Bone marrow (tissue), 2 donors: ENCODE measurements at places on chromosomes 16 and 17.

GRCh38 chr16:86499889-86500707 is 10.2 kb upstream of the FOXF1 start:
- DNase-seq, result no peak

GRCh38 chr16:64784635-64785034 is 337.2 kb downstream of the CDH11 start:
- DNase-seq, result no peak

GRCh38 chr16:30063893-30064728 is 1.4 kb upstream of the ALDOA start:
- peak; percentile 28 for DNase-seq

DNA sequence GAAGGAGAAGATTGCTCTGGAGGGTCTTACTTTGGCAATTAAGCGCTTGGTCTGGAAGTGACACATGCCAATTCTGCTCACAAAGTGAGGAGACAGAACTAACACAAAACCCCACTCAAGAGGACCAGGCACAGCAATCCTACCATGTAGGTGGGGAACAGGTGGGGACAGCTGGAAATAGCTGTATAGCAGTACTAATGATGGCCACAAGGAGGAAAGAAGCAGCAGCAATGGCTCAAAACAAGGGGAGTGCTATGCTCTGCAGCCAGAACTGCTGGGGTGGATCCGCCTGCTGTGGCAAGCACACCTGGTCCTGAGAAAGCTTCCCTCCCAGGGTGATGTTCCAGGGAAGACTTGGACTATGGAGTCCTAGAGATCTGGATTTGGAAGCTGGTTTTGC is 17.0 kb upstream of the TMEM132E start:
- DNase-seq, result no peak

GRCh38 chr17:9488556-9488955 is 87.1 kb downstream of the STX8 start:
- no peak for DNase-seq

DNA sequence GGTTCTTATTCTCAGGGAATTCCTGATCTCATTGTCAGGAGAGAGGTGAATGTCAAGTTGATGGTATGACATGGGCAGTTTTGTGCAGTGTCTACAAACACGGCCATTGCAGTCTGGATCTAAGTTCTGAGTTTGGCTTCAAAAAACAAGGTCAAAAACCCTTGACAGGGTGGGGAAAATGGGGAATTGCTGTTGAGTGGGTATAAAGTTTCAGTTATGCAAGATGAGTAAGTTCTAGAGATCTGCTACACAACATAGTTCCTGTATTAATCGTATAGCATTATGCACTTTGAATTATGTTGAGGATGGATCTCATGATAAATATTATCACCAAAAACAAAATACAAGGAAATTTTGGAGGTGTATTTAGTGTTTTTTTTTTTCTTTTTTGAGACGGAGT is 36.6 kb upstream of the CARMIL2 start:
- no peak for DNase-seq

- no peak for DNase-seq
These were observed 26.4 kb downstream of the MLYCD start for GRCh38 chr16:83925095-83925905.

- no peak for DNase-seq
These were observed 63.3 kb downstream of the KSR1 start for GRCh38 chr17:27519550-27519949.

DNA sequence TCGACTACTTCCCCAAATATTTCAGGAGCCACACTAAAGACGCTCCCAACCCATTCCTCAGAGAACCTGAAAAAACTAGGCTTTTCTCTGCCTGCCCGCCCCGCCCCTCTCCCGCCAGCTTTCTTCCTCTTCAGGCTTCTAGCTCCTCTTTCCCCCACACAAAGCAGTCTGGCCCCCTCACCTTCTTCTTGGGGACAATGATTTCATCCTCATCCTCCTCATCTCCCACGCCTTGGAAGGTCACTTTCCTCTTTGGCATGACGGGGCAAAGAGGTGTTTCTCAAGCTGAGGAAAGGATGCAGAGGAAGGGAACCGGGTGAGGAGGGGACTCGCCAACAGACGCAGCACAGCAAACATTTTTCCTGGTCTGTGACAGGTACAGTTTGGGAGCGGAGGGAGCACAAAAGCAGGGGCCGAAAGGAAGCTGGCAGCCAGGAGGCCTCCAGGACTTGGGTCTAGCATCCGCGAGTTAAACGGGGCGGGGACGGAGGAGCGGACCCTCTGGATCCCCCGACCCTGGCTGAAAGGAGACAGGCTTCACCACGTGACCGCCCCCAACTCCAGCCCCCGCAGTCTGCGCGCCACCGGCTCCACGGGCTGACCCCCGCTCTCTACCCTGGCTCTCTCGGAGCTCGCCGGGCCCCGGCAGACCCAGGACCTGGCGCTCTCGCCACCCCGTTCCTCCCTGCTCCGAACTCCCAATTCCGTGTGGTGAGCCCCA is 525 bp downstream of the CD2BP2 start:
- no peak for DNase-seq

GRCh38 chr17:83053021-83053681 is 26.3 kb upstream of the METRNL start:
- DNase-seq, result no peak

- DNase-seq, result no peak
These were observed 7.3 kb downstream of the GSE1 start for GRCh38 chr16:85620374-85620773.

DNA sequence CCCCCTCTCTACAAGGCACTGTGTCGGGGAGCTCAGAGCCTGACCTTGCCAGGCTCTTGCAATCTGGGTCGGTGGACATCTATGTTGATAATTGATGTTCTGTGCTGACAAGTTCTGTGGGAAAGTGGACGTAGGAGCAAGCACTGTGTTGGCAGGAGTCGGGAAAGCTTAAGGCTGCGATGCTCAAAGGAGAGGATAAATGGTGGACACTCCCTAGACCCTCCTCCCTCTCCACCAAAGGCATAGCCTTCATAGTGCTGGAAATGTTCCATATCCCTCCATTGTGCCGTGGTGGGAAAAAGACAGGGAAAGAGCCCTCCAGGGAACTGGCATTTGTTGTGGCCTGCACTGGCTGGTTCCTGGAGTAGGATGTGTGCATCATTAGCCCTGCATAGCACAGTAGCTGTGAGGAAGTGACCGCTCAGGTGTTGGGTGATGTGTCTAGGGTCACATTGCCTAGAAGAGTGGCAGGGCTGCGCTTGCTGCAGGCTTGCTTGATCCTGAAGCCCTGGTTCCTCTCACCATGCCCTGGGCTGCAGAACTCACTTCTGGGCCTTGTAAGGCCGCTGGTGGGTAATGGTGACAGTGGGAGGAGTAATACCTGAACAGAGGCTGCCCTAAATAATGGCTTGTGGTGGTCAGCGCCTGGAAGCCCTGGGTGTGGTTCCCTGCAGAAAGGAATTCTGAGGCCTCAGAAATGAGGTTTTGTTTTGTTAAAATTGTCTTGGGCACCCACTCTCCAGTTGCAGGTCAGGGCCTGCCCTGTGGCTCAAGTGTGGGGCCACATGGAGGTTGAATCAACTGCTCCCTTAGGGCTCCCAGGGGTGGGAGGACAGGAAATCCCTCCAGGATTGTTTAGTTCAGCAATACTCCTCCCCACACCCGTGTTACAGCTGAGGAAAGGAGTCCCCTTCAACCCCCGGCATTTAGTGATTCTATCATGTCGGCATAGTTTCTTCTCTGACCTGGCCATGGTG is 62.6 kb downstream of the KSR1 start:
- DNase-seq, result no peak

- DNase-seq, result no peak
These were observed 78.0 kb downstream of the KNOP1 start for GRCh38 chr16:19639986-19640421.

- no peak for DNase-seq
These were observed 1.2 kb downstream of the SRR start for GRCh38 chr17:2304931-2305330.

GRCh38 chr17:42277342-42277712 is 1.1 kb upstream of the STAT5B start:
- no peak for DNase-seq

GRCh38 chr17:77225265-77225664 is 84.5 kb downstream of the SEC14L1 start:
- no peak for DNase-seq

GRCh38 chr16:12341423-12341822 is 364.9 kb downstream of the SNX29 start:
- DNase-seq, result no peak

DNA sequence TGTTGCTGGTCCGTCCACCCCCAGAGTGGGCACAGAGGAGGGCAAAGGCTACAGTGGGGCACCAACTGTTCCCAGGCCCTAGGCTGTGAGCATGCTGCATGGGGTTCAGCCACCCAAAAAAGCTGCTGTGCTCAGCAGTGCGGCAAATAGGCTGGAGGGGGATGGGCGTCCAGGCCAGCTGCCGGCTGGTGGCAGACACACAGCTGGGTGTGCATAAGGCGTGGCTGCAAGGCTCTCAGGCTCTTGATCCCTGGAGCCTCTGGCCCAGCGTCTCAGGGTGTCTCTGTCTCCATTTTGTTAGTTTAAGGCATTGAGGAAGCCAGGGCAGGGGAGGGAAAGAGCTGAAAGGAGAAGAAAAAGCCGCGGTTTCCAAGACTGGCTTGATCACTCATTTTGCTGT is 8.8 kb downstream of the RPL19 start:
- DNase-seq, result no peak

DNA sequence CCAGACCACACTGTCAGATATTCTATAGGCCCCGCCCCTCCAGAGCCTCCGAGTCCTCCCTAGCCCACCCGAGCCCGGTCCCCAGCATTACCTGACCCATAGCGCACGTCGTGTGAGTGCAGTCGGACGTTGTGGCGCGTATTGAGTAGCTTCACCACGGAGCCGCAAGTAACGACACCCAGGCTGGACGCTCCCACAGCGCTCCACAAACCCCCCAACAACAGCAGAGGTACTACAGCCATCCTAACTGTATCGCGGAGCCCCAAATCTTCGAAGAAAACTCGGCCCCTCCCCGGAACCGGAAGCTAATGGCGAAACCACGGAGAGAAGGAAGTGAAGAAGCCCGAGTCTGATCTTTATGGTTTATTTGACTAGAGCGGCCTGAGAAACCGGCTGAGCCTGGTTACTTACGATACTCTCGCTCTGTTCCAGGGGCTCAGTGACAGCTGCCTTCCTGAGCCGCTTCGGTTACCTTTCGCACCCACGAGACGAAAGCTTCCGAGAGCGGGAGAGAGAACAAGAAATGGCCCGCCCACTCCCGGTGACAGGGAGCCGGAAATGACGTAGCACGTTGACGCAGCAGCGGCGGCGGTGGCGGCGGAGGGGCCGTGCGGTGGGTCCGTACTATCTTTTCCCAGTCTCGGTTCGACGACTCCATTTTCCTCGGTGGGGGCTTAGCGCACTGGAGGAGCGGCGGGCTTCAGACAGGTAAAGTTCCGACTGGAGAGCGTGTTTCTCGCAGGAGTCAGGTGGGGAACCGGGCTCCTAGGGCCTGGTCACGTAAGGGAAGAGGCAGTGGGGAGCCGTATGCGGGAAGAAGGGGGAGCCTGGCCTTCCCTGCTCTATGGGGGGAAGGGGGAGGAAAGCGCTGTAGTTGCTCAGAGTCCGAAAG is at the start of the genes SDF2 and SUPT6H:
SDF2 (minus strand) TSS at position 272 of the 892 bp plus-strand sequence; CDS start at position 242, 30 bp downstream.
SUPT6H (plus strand) TSS at position 571 of the 892 bp plus-strand sequence. CDS start 11,197 bp downstream, outside the sequence.
- DNase-seq, result peak; percentile 97
